Activated naive CD4-positive, alpha-beta T cell (primary cell): ENCODE measurements at places on chromosomes 7 and 10.

DNA sequence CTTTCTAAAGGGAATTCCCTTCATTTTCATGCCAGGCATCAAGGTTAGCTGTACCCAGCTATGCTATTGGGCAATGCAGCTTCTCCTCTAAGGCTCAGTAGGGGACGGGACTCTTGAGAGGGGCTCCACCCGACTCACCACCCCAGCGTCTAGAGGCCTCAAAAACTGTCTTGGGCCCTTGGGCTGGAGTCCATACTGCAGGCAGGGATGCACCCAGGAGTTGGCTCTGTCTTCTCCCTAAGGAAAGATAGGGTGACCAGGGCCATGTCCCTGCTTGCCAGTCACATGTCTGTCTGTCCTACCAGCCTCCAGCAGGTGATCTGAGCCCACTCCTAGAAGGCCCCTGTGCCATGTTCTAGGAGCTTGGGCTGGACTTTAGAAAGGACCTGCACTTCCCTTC is 1.2 kb downstream of the OPN4 start:
- DNase-seq = no peak

GRCh38 chr7:122438006-122438405 is 133.5 kb upstream of the FEZF1 start:
- DNase-seq = no peak

DNA sequence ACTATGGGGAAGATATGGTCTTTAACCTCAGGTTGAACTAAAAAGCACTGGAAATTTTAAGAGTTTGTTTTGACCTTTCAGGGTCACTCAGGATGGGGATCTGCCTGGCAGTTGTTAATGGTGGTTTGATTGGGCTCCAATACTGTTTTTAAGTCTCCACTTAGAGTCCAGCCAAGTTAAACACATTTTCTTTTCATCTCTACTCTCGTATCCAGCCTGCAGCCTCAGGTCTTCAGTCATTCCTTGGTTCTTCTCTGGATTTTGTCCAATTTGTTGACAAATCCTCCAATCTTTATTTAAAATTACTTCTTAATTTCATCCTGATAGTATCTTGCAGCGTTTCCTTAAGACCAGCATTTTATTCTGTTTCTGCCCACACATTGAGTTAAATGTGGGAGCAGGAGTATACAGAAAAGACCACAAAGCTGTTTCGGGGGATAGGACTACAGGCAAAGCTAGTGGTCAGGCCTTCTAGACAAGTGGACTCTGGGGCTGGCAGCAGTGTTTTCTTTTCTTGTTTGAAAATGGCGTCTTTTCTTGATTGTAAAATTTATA is 133.2 kb upstream of the INHBA start:
- no peak for DNase-seq

DNA sequence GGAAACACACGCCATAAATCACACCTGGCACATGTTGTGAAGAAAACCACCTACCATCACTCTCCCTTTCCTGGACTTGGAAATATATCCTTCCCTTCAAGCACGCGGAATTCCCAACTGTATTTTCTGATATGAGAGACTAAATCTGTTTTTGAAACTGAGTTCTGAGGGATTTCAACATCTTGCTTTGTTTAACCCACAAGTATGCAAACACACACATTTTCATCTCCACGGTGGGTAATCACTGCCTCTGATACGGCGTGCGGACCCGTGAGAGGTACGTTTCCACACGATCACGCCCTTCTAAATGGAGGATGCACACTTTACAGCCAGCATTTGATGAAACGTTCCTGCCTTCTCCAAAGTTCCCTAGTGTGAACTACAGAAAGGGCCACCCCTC is 83.4 kb downstream of the ZRANB1 start:
- DNase-seq = no peak

DNA sequence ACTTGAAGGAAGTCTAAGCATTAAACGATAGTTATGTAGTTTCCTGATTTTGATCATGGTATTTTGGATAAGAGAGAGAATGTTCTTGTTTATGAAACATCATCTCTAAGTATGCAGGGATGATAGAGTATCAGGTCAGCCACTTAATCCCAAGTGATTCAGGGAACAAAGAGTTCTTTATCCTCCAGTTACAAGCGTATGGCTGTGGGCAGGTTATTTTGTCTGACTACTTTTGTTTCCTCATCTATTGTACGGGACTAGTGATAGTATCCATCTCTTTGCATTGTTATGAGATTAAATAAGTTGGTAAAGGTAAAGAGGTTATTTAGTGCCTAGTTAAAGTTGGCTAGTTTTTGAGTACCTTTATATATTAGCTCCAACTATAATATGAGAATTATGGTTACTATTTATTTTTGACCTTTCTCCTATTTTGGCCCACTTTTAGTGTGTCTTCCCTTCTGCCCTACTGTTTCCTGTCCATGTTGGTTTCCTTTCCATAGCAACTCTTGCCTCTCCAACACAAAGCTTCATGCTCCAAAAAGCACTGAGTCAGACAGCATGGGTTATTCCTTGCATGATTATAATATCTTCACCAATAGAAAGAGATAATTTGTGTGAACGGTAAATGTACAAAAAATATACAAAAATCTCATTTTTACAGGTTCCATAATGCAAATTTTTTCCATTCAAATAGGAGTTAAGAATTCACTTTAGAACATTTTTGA is 65.4 kb downstream of the SP8 start:
- no peak for DNase-seq

- no peak for DNase-seq
Measured at GRCh38 chr7:69814421-69814962, 216.2 kb downstream of the AUTS2 start.

GRCh38 chr7:110017405-110017804 is 1073.5 kb upstream of the LRRN3 start:
- DNase-seq = no peak

- DNase-seq = no peak
Measured at GRCh38 chr10:130254243-130254642, 118.1 kb downstream of the GLRX3 start.
